A549 treated with RU486 at 1 μM for 4 hours (cell line): ENCODE measurements at places on chromosomes 1 and 21. TPM values are rescaled to one million over a fixed set of nuclear protein-coding genes. Genes with fewer than 3 reads are reported as not detected.

Gene TTC39A
- total RNA-seq: 1.3 to 2.4 TPM (median 1.5 TPM) in 5 replicates

Gene TAS1R3
- total RNA-seq: 0.08 to 0.14 TPM (median 0.12 TPM) in 5 replicates

Gene APOBEC4
- total RNA-seq: not detected in 5 replicates

Gene SLC66A1
- total RNA-seq: 16.7 to 25.9 TPM (median 22.4 TPM) in 5 replicates

Gene INAVA
- total RNA-seq: 29.7 to 46.4 TPM (median 37.9 TPM) in 5 replicates

Gene JAM2
- total RNA-seq: not detected in 5 replicates

Gene KRTAP19-2
- not detected in 5 replicates for total RNA-seq

Gene HES3
- not detected in 5 replicates for total RNA-seq

Gene AK2
- 148 to 164 TPM (median 156 TPM) in 5 replicates for total RNA-seq

Gene LCE1F
- total RNA-seq: not detected in 5 replicates

Gene ARTN
- total RNA-seq: 0.15 to 0.51 TPM (median 0.22 TPM) in 5 replicates

Gene CSRP1
- total RNA-seq: 414 to 636 TPM (median 428 TPM) in 5 replicates

Gene SMYD3
- 12.6 to 14.0 TPM (median 13.5 TPM) in 5 replicates for total RNA-seq

Gene TNFRSF8
- total RNA-seq: 0.09 to 0.14 TPM (median 0.12 TPM) in 4 of 5 replicates, not detected in the other

Gene MX1
- total RNA-seq: 1.4 to 3.0 TPM (median 1.9 TPM) in 5 replicates

Gene TRPM2
- 5.2 to 10.6 TPM (median 8.9 TPM) in 5 replicates for total RNA-seq

Gene KLHDC8A
- 0.29 to 0.64 TPM (median 0.49 TPM) in 5 replicates for total RNA-seq
